GM23338 (cell line): ENCODE measurements at places on chromosomes 16 and 17. TPM values are rescaled to one million over a fixed set of nuclear protein-coding genes. Genes with fewer than 3 reads are reported as not detected.
A peak's percentile ranks its signal among the peaks of the same experiment; 100 is the strongest.

DNA sequence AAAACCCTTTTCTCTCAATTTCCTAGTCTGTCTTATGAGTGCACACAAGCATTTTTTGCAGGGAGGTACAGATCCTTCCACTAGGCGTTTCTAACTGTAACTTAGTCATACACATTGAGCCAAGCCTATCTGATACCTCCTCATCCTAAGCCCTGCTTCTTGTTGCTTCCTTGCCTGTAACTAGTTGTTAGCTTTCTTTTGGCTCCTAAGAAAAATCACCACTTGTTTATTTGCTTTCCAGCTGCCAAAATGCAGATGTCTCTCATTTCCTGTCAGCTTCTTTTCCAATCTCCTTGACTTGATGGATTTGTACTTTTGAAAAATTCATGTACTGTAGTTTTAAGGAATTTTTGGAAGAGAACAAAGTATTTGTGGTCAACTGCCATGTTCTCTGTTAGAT, 73.7 kb downstream of the TNRC6C start:
- H3K27me3 ChIP-seq, result no peaks in the 10 kb centered on the region
- H3K4me3 ChIP-seq, result no peak overlapping the region
- no peaks in the 10 kb centered on the region for H3K4me1 ChIP-seq
- H3K27ac ChIP-seq, result peak overlapping the region; percentile 17
- H3K36me3 ChIP-seq, result no peaks in the 10 kb centered on the region

DNA sequence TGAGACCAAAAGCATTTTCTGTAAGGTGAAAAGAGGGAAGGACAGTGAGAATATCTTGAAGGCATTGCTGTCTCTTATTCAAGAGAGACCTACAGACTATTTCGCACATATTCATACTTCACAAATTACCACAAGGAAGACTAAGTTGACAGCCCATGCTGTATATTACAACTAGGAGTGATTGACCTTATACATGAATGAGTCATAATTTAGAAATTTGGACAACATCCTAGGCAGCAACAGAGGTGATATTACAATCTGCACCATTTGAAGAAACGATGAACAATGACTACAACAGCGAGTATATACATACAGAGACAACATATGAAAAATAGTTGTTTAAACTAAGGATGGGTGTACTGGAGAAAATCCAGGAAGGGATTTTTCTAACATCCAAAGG, 971.7 kb downstream of the CDH11 start:
- H3K27ac ChIP-seq, result no peak overlapping the region
- DNase-seq, result no peak
- H3K27me3 ChIP-seq, result no peaks in the 10 kb centered on the region
- no peaks in the 10 kb centered on the region; the same call in 1 of the 2 replicates for H3K4me1 ChIP-seq
- no peaks in the 10 kb centered on the region for H3K36me3 ChIP-seq

- peaks cover 5% of the 10 kb centered on the region for H3K4me1 ChIP-seq
- no peaks in the 10 kb centered on the region for H3K27me3 ChIP-seq
- no peak overlapping the region for H3K4me3 ChIP-seq
Observed at GRCh38 chr17:16378636-16379282, 2.1 kb upstream of the UBB start.

DNA sequence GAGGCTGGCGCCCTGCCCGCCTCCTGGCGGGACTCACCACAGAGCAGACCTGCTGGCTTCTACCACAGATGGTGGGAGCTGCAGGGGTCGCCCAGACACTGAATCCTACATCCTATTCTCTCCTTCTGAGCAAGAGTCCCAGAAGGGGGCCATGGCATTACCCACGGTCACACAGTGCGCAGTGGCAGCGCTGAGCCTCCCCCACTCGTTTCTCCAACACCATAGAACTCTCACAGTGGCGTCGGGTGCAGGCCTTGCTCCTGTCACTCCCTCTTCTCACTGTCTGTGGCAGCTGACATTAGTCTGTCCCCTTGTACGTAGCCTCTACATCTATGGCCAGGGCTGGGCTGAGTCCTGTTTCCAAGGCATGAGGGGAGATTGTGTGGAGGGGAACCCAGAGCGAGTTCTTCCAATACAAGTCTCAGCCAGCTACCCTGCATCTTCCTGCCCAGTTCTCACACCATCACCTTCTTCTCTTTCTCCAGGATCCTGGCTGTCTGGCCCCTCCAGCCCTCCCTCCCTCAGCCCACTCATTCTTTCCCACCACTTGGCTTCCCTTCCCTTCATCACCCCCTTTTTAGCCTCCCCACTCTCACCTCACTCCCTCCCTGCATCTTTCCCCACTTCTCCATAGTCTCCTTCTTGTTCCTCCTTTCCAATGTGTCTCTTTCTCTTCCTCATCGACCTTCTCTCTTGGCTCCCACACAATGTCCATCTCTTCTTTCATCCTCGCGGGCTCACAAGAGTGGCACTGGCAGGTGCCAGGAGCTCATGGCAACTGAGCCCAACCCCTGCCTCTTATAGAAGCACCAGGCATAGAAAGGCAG, 5.9 kb downstream of the UBTF start:
- DNase-seq, result no peak
- H3K27ac ChIP-seq, result no peak overlapping the region
- H3K4me3 ChIP-seq, result no peak overlapping the region
- H3K36me3 ChIP-seq, result peaks cover 26% of the 10 kb centered on the region
- H3K4me1 ChIP-seq, result peaks cover 9% of the 10 kb centered on the region; the same call in 1 of the 2 replicates

DNA sequence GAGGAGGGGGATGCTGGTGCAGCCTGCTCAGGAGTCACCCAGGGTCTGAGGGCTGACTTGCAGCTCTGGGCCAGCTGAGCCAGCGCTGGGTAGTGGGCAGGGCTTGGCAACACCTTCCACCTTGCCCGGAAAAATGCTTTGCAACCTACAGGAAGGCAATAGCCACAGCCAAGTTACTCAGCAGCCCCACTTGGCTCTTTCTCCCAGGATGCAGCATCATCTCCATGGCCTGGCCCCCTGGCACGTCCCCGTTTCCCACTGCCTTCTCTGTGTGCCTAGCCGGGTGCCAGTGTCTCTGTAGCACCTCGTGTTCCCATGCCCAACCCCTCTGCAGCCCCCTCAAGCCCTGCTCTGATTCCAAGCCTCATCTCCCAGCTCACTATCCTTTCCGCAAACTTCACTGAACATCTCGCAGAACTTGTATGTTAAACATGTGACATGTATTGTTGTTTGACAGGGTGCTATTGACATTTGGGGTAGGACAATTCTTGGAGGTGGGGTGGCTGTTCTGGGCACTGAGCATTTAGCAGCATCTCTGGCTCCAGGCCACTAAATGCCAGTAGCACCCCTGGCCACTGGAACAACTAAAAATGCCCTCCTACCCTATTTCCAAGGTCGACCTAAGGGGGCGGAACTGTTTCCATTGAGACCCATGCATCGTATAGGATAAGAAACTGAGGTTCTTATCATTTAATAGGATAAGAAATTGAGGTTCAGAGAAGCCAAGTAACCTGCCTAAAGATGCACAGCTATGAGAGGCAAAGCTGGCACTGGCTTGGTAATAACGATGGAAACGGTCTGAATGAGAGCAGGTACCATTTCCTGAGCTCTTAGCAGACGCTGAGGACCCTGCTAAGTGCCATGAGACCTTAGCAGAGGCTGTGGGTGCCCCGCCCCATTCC, 12.2 kb downstream of the DEXI start:
- H3K27me3 ChIP-seq, result no peaks in the 10 kb centered on the region
- no peak for DNase-seq
- no peaks in the 10 kb centered on the region for H3K4me1 ChIP-seq
- no peak overlapping the region for H3K27ac ChIP-seq
- H3K36me3 ChIP-seq, result no peaks in the 10 kb centered on the region; the same call in 1 of the 2 replicates

GRCh38 chr17:58314706-58315015, 13.9 kb downstream of the TSPOAP1 start:
- no peaks in the 10 kb centered on the region for H3K36me3 ChIP-seq
- DNase-seq, result no peak
- H3K4me1 ChIP-seq, result no peaks in the 10 kb centered on the region
- H3K27me3 ChIP-seq, result no peaks in the 10 kb centered on the region
- no peak overlapping the region for H3K27ac ChIP-seq

DNA sequence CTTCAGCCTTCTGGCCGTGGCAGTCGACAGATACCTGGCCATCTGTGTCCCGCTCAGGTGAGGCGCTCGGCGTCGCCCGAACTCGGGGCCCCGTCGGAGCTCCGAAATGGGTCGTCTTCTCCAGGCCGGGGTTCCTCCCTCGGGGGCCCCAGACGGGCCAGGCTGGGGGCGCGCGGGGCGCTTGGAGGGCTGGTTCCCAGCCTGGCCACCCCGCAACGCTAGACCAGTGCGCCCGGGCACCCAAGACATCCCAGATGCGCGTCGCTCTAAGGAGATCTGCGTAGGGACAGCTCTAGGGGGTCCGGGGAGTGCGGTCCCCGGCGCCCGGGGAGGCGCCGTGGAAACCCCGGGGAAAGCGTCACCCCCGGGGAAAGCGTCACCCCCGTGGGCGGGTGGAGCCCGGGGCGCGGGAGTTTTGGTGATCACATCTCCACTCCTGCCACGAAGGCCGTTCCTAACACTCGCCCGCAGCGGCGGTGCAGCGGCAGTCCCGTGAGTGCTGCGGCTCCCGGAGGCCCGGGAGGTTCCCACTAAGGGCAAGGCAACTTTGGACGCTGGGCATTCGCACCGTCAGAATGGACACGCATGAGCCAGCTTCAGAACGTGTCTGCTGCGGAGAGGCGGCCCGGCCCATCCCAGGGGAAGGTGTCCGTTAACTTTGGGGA, 729 bp downstream of the ADORA2B start:
- H3K4me3 ChIP-seq, result peak overlapping the region; percentile 75
- peaks cover 6% of the 10 kb centered on the region; the same call in 1 of the 2 replicates for H3K4me1 ChIP-seq
- DNase-seq, result peak; percentile 36
- peaks cover 46% of the 10 kb centered on the region for H3K27me3 ChIP-seq
- H3K27ac ChIP-seq, result no peak overlapping the region

DNA sequence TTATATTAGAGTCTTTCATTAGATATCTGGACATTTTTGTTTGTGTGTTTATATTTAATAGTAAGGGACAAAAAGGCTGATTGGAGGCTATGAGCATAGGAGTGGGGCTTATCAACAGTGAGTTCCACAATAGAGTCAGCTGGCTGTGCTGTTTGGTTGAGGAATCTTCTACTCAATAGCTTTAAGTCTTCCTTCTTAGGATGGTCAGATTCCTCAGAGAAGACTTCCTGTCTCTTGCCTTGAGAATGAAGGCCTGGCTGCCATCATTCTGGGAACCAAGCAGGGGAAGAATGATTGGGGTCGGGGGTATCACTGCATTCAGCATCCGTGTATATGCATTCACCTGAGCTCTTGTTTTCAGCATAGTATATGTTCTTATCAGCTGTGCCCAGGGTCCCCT, 31.9 kb upstream of the ABCC11 start:
- no peak overlapping the region for H3K27ac ChIP-seq
- no peaks in the 10 kb centered on the region for H3K27me3 ChIP-seq
- H3K4me3 ChIP-seq, result no peak overlapping the region
- peaks cover 42% of the 10 kb centered on the region for H3K4me1 ChIP-seq
- peak; percentile 29 for DNase-seq
- no peaks in the 10 kb centered on the region for H3K36me3 ChIP-seq

DNA sequence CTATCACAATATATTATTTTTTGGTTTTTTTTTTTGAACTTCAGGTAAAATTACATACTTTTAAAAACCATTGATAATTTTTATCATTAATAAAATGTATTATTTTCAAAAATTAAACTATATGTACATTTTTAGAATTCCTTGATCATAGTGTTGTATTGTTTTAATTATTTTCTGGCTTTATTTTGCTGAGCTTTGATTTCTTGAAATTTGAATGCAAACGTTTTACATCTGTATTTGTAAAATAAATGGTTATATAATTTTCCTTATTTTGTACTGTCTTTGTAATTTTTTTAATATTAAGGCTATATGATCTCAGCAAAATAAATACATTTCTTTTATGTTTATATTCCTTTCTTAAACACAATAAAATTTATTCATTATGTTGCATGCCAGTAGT, 125.6 kb downstream of the KIF2B start:
- DNase-seq, result no peak
- no peak overlapping the region for H3K4me3 ChIP-seq
- no peaks in the 10 kb centered on the region for H3K27me3 ChIP-seq
- H3K27ac ChIP-seq, result no peak overlapping the region
- no peaks in the 10 kb centered on the region for H3K36me3 ChIP-seq
- H3K4me1 ChIP-seq, result peaks cover 7% of the 10 kb centered on the region

DNA sequence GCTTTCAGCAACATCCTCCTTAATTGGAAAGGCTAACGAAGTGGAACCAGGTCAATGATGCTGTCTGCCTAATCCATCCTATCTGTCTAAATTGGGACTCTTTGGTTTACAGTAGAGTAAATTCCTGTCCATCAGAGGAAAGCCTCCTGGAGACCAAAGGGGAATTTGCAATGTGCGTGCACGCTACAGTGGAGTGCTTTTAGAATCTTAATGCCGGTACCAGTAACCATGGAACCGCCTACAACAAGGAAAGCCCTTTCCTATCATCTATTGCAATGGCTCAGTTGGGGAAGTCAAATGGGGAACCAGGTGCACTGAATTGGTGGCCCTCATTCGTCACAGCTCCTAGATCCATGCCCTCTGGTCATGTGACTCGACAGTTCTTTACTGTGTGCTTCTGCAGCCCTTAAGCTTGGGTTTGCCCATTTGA, 110.1 kb downstream of the XYLT1 start:
- H3K36me3 ChIP-seq, result no peaks in the 10 kb centered on the region
- no peak overlapping the region for H3K27ac ChIP-seq
- H3K27me3 ChIP-seq, result no peaks in the 10 kb centered on the region
- H3K4me1 ChIP-seq, result peaks cover 16% of the 10 kb centered on the region
- H3K4me3 ChIP-seq, result no peak overlapping the region
- DNase-seq, result no peak

DNA sequence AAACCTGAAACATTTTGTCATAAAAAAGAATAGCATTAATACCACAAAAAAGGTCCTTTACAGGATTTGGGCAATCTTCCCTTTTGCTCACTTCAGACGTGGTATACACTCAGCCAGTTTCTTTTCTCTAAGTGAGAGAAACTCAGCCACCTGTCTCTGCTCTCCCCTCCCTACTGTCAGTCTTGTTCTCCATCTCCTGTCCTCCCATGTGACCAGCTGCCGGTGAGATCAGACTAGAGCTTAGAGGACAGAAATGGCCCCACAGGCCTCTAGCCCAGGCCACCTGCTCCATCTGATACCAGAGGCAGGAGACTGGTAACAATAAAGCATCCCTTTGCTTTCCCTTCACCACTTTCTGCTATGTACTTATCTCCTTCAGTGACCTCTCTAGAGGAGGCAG, 34.9 kb downstream of the CMC2 start:
- no peak for DNase-seq
- H3K4me1 ChIP-seq, result no peaks in the 10 kb centered on the region
- H3K27ac ChIP-seq, result no peak overlapping the region
- no peaks in the 10 kb centered on the region for H3K36me3 ChIP-seq

TOB1 gene
- total RNA-seq, result 12.1 and 15.3 TPM in 2 replicates

FBXO39 gene
- 0.19 TPM in 1 of 2 replicates, not detected in the other for total RNA-seq

CXCL16 gene
- total RNA-seq, result 4.1 and 6.8 TPM in 2 replicates

PIK3R6 gene
- 0.24 TPM in 1 of 2 replicates, not detected in the other for total RNA-seq

TCAP gene
- total RNA-seq, result 0.74 and 2.1 TPM in 2 replicates

TPSB2 gene
- total RNA-seq, result not detected in 2 replicates

SLFN12L gene
- not detected in 2 replicates for total RNA-seq

MPO gene
- 0.12 TPM in 1 of 2 replicates, not detected in the other for total RNA-seq
